ENCODE measurements at places on chromosomes 7 and 10.

DNA sequence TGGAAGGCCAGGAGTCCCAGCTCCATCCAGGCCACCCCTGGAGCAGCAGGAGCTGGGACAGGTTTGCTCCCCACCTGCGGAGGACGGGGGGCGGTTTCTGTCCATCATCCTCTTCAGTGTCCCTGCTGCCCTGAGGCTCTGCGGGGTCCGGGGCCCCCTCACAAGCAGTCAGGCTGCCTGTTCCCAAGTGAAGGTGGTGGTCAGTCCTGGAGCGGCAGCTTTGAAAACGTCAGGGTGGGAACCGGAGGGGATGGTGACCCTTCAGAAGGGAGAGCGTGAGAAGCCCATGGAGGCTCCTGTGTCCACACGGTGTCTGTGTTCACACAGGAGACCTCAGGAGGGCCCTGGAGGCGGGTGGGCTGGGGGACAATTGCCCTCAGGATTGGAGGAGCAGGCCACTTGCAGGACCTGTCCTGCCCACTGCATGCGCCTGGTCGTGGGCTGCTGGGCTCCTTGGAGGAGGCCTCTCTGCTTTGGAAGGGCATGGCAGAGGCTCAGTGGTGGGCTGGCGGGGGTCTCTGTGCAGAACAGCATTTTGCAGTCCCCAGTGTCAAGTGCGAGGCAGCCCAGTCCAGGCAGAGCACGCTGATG lies 49.3 kb upstream of the INPP5A start:
- no peak for DNase-seq

DNA sequence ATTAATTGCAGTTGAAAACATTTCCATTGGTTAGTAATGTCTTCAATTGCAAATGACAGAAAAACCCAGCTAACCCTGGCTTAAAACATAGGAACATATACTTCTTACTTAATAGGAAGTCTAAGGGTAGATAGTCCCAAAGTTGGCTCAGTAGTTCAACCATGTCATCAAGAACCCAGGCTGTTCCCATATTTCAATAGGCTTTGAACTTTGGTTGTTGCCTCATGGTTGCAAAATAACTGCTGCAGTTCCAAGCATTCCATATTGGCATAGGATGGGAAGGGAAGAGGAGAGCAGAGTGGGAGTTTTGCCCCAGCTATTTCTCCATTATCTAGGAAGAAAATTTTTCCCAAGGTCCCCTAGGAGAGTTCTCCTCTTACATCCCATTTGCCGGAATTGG lies 81.4 kb upstream of the EEPD1 start:
- DNase-seq: no peak

GRCh38 chr10:97538839-97539238 lies 33.7 kb upstream of the ANKRD2 start:
- no peak for DNase-seq

- no peak for DNase-seq
Observed at GRCh38 chr7:84085147-84085546, 109.4 kb downstream of the SEMA3A start.

DNA sequence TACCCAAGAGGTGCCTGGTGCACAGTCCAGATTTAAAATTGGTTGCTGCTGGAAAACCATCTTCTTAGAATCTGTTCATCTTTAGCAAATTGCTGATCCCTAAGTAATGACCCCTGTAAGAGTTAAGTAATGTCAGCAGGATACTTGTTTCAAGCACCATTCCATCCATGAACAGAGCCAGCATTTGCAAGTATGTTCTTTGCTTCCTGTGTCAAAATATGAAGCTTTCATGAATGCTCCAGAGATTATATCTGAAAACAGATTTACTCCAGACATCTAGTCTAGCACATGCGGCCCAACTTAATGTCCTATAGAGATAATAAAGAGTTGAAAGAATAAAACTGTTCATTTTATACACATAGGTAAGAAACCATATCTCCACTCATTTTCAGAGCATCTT lies 98.7 kb upstream of the ZNF438 start:
- no peak for DNase-seq

- no peak for DNase-seq
Observed at GRCh38 chr7:135238112-135238744, 4.6 kb downstream of the STRA8 start.
